Subcutaneous preadipocyte (primary cell): ENCODE measurements at places on chromosomes 7 and 10. TPM values are rescaled to one million over a fixed set of nuclear protein-coding genes. Genes with fewer than 3 reads are reported as not detected.

The NUTM2D gene
- 0.78 and 1.1 TPM in 2 replicates for total RNA-seq

The BBS9 gene
- 19.4 and 24.3 TPM in 2 replicates for total RNA-seq

The BHLHA15 gene
- total RNA-seq = 0.39 TPM in 1 of 2 replicates, not detected in the other

The MAT1A gene
- total RNA-seq = not detected in 2 replicates

The GIMAP1 gene
- not detected in 2 replicates for total RNA-seq

The ZDHHC6 gene
- 20.2 and 21.7 TPM in 2 replicates for total RNA-seq

The NUDT13 gene
- total RNA-seq = 1.2 and 2.9 TPM in 2 replicates

The DTX2 gene
- 9.6 and 11.1 TPM in 2 replicates for total RNA-seq

The CYP2C9 gene
- not detected in 2 replicates for total RNA-seq

The PTPRZ1 gene
- total RNA-seq = 0.20 TPM in 1 of 2 replicates, not detected in the other

The C7orf25 gene
- total RNA-seq = 4.8 and 5.1 TPM in 2 replicates

The PGAM1 gene
- 517 and 548 TPM in 2 replicates for total RNA-seq

The PRLHR gene
- total RNA-seq = not detected in 2 replicates

The DNAJB6 gene
- total RNA-seq = 38.9 and 58.6 TPM in 2 replicates

The NAMPT gene
- 98.7 and 135 TPM in 2 replicates for total RNA-seq

The RSPH10B2 gene
- total RNA-seq = under 0.01 and 0.20 TPM in 2 replicates

The VAX1 gene
- total RNA-seq = not detected in 2 replicates

The DRGX gene
- not detected in 2 replicates for total RNA-seq

The TSPAN12 gene
- 0.37 and 0.78 TPM in 2 replicates for total RNA-seq

The MSMB gene
- total RNA-seq = not detected in 2 replicates

The IKZF1 gene
- not detected in 2 replicates for total RNA-seq

The IL2RA gene
- not detected in 2 replicates for total RNA-seq

The POLR2J2 gene
- total RNA-seq = 2.6 and 8.0 TPM in 2 replicates

The CALN1 gene
- under 0.01 TPM in 1 of 2 replicates, not detected in the other for total RNA-seq

The CAV2 gene
- 91.5 and 105 TPM in 2 replicates for total RNA-seq

The PLEKHS1 gene
- not detected in 2 replicates for total RNA-seq

The CACNB2 gene
- total RNA-seq = 11.1 and 12.5 TPM in 2 replicates

The C10orf105 gene
- total RNA-seq = under 0.01 and 0.20 TPM in 2 replicates

The PIK3CG gene
- total RNA-seq = not detected in 2 replicates

The BEND7 gene
- 1.4 and 1.5 TPM in 2 replicates for total RNA-seq

The DHTKD1 gene
- total RNA-seq = 18.0 and 20.1 TPM in 2 replicates

The CPED1 gene
- total RNA-seq = 29.0 and 47.9 TPM in 2 replicates

The SLC26A5 gene
- not detected in 2 replicates for total RNA-seq

The GGCT gene
- 24.6 and 31.6 TPM in 2 replicates for total RNA-seq

The FOXI2 gene
- not detected in 2 replicates for total RNA-seq

The CLCN1 gene
- total RNA-seq = not detected in 2 replicates

The GNAT3 gene
- total RNA-seq = not detected in 2 replicates

The SSC4D gene
- 0.39 and 1.1 TPM in 2 replicates for total RNA-seq
